ENCODE measurements at places on chromosomes 5 and 9.

GRCh38 chr9:70392189-70392588, 22.3 kb downstream of the KLF9 start:
- no peak for DNase-seq

- no peak for DNase-seq
These were observed 83.6 kb downstream of the SMC2 start for GRCh38 chr9:104177676-104178075.

DNA sequence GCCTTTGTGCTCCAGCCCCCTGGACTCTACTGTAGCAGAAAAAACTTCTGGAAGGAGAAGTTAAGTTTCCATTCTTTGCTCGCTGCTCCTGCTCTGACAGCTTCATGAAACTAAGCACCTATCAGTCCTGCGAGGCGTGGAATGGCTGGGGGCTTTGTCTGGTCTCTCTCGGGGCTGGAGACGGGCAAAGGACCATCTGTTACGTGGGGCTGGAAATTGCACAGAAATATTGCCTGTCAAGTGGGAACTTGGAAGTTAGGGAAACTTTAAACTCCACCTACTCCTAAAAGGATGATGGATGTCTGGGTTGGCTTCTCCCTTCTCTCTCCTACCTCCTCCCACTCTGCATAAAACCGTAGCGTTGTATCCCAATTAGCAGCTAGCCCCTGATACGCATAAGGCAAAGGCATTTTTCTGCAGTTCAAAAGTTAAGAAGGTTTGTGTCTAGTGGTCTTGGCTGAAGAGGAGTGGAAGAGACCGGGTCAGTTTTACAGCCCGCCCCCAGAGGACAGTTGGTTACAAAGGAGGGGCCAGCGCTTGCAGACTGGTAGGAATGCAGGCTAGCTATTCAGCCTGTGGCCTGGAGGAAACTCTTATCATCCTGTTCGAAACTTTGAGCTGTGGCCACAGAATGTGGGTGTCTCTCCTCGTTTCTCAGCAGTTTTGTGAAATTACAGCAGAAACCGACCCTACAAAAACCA, 1.3 kb downstream of the FBXL7 start:
- peak; percentile 77 for DNase-seq

GRCh38 chr5:109823597-109823996, 133.9 kb downstream of the MAN2A1 start:
- no peak for DNase-seq

- no peak for DNase-seq
These were observed 208.0 kb downstream of the PDZD2 start for GRCh38 chr5:31846934-31847333.

All from MG63 (cell line).